ENCODE measurements at places on chromosomes 6 and 20. TPM values are rescaled to one million over a fixed set of nuclear protein-coding genes. Genes with fewer than 3 reads are reported as not detected.

Gene OLIG3
- polyA plus RNA-seq = not detected

Gene LY6G6D
- polyA plus RNA-seq = not detected

Gene BMP7
- polyA plus RNA-seq = not detected

Gene NRSN1
- polyA plus RNA-seq = not detected

Gene CST7
- 0.09 TPM for polyA plus RNA-seq

Gene SFTA2
- polyA plus RNA-seq = not detected

Gene HLA-DPA1
- 11.2 TPM for polyA plus RNA-seq

Gene TFAP2B
- not detected for polyA plus RNA-seq

Gene NT5E
- 99.2 TPM for polyA plus RNA-seq

Gene HLA-DQA2
- not detected for polyA plus RNA-seq

Gene HLA-DMB
- polyA plus RNA-seq = not detected

DNA sequence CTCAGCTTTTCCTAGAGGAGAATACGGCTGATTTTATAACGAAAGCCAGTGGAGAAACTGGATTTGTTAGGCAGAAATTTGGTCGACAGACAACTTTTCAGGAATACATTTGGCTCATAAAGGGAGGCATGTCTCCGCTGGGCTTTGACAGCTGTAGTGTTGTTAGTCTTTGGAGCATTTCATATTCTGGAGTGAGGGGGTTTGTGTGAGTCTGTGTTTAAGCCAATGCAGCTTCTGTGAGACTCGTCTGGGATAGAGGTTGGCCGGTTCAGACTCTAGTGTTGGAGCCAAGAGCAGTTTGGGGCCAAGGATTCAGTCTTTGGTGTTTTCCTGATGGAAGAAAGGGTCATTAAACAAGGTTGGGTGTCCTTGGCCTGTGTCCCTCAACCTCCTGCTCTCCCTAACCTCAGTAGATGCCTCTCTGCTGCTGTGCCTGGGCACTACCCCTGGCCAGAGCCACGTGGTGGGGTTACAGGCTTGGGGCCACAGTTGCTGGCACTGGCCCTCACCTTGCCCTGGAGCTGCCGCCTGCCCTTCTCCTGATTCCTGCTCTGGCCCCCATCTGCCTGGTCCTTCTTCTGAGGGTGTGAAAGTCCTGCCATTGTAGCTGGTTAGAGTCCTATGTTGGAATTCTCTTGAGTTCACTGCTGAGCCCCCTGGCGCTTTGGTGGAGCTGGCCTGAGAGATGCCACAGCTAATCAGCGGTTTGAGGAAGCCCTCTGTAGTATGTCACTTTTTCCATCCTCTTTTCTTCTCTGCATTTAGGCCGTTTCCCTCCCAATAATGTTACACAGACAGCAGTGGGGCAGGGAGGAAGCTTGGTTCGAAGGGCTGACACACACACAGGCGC lies 6.9 kb downstream of the PTK7 start:
- DNase-seq = no peak

- no peak for DNase-seq
Measured at GRCh38 chr20:56706867-56707360, 77.8 kb downstream of the TFAP2C start.

DNA sequence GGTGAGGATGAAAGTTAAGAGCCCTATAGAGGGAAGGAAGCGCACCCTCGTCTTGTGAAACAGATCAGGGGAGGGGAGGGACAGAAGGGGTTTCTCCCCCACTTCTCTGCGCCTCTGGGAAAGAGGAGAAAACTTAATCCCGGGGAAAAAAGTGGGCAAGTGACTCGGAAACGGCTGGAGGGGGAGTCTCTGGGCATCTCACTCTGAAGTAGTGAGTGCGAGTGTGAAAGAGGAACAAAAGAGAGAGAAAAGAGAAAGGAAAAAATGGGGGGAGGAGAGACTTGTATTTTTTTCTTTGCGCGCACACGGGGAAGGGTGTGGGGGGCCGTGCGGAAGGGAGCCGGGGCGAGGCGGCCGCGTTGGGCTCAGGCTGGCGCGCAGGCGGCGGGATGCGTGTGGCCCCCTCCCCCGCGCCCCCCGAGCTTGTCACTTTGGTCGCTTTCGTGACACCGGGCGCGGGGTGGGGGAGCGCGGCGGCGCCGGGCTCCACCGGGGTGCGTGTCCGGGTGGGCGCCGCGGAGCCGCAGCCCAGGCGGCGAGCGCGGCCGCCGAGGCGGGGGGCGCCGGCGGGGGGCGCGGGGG lies 454 bp downstream of the L3MBTL3 start:
- DNase-seq = no peak

GRCh38 chr6:45305546-45305945 lies 22.6 kb upstream of the RUNX2 start:
- DNase-seq = no peak

- no peak for DNase-seq
Measured at GRCh38 chr20:52340036-52340634, 148.6 kb upstream of the ZFP64 start.

DNA sequence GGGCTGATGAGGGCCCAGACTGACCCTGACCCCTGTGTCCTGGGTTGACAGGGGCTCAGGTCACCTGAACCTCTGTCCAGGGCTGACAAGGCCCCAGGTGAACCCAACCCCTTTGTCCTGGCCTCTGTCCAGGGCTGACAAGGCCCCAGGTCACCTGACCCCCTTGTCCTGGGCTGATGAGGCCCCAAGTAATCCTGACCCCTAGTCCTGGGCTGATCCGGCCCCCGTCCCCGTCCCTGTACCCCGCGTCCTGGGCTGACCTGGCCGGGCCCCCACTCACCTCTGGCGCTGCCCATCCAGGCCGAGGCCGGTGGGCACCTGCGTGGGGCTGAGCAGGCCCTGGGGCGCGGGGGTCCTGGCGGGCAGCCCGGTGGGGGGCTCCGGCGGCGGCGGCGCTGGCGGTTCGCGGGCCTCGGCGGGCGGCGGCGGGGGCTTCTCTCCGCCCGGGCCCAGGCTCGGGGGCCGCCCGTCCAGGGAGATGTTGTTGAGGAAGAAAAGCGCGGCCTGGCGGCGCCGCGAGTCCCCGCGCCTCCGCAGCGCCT lies 379 bp downstream of the CABLES2 start:
- DNase-seq = no peak

DNA sequence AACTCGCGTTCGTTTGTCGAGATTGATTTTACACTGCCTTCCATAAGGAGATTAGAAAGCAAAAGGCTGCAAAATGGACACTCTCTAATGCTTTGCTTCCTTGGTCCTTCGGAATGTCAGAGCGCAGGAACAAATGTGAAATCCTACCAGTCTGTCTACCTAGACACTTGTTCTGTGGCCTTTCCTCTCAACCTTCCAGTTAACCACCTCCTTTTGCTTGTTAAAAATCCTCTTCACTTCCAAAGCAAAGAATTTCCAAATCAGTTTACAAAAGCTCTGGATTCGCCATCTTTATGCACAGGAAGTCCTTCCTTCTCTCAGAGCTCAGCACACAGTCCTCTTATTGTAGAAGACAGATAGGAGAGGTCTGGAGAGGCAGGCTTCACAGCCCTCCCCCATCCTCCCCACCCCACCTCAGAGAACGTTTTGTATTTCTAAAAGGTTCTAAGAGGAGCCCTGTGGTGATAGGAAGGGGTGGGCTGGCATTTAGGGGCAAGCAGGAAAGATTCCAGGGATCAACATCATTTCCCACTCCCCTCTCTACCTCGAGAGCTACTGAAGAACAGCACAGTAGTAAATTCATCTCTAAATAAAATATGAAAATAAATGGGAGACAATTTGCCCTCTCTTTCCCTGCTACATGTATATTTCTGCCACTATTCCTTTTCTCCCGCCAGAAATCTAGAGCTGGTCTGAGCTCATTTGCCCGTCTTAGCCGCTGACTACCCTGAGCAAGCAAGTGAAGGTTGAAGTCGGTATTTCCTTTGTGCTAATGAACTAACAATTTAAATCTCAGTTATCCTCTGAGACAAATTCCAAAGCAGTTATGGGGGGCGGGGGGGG lies 18.9 kb downstream of the TFAP2A start:
- no peak for DNase-seq

- DNase-seq = no peak
Measured at GRCh38 chr6:5697508-5697907, 309.2 kb downstream of the NRN1 start.

- DNase-seq = no peak
Measured at GRCh38 chr6:81075974-81076373, 676.5 kb downstream of the TENT5A start.

GRCh38 chr6:117441824-117442264 lies 16.1 kb upstream of the ROS1 start:
- DNase-seq = no peak

DNA sequence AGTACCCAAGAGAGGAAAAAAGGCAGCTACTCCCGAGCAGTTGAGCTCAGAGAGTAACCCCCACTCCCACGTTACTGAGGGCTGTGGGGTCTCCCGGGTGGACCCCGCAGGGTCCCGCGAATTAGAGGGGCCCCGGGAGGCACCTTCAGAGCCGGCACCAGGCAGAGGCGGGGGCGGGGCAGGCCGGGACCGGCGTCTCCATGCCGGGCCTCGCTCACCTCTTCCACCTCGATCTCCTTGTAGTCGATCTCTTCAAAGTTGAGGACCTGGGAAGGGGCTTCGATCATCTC lies 381 bp downstream of the MAP3K7 start:
- no peak for DNase-seq

- DNase-seq = no peak
Measured at GRCh38 chr6:3471711-3472110, 14.9 kb upstream of the SLC22A23 start.

- no peak for DNase-seq
Measured at GRCh38 chr6:34018026-34018425, 127.9 kb downstream of the GRM4 start.

DNA sequence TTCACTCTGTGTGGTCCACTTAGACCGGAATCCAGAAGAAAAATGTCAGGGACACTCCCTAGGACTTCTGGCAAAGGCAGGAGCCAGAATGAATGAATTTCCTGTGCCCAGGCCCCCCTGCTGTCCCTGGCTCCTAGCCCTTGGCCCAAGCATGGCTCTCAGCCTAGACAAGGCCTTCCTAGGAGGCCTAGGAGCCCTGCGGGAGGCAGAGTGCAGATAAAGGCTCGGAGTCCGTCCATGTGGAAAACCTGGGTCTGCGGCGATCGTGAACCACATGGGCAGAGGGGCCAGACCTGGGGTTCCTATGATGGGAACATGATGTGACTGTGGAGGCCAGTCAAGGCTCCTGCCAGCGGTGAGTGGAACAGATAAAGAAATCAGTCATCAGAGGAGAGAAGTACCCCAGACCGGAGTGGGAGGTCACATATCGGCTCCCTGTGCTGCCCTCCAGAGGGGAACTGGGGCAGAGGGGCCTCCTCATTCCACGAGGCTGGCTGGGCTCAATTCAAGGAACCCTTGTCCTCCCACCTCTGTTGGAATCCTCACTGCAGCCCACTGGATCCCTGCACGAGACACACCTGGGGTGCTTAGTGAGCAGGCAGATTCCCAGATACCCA lies 5.9 kb upstream of the VSTM2L start:
- no peak for DNase-seq
